ENCODE measurements at places on chromosomes 11 and 22.

DNA sequence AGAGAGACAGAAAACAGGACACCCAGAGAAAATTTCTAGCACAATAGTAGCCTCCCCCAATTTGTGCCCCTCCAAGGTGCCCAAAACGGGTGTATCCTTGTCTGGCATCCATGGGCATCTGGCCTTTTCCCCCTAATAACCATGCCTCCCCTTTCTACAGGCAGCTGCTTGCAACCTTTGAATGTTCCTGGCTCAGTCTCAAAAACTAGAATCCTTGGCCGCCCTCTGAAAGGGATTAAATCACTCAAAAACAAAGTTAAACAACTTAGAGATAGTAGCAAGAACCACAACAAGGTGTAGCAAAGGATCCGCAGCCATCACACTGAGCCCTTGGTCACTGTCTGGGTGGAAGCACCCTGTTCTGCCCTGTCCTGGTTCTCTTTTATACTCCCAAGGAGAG is 105.6 kb downstream of the MN1 start:
- no peak for DNase-seq

DNA sequence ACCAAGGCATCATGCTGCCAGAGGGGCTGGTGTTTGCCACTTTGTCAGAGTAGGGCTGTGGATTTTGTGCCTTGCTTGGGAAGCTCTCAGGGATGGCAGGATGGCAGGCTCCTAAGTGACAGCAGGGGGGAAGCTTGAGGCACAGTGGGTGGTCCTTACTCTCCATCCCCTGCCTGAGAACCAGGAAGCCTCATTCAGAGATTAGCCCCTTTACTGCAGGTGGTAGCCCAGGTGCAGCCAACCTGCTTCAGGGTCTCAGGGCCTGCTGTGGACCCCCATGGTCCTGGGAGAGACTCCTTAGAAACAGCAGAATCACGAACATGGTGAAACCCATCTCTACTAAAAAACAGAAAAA is 8.9 kb upstream of the ST3GAL4 start:
- no peak for DNase-seq

- DNase-seq = peak; percentile 74
These were observed 28.4 kb upstream of the RAPSN start for GRCh38 chr11:47477323-47477722.

- DNase-seq = peak; percentile 16
These were observed 5.3 kb downstream of the KCNK7 start for GRCh38 chr11:65590240-65590738.

DNA sequence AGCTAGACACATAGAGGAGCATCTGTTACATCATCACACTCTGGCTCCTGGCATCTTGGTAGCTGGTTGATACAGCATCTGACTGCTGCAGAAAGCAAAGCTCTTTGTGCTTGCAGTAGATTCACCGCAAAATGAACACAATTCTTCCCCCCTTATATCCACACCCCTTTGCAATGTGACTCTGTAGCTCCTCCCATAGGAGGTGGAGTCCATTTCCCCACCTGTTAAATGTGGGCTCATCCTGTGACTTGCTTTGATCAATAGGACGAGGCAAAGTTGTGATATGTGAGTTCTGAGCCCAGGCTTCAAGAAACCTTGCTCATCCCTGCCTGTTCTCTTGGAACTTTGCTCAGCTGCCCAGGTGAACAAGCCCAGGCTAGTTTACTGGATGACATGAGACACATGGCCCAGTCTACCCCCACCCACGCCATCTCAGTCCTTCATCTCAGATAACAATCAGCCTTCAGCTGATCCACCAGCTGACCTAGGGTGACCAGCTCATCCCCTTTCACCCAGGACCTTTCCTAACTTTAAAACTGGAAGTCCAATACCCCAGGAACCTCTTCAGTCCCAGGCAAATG is 272.2 kb downstream of the TENM4 start:
- DNase-seq = no peak

DNA sequence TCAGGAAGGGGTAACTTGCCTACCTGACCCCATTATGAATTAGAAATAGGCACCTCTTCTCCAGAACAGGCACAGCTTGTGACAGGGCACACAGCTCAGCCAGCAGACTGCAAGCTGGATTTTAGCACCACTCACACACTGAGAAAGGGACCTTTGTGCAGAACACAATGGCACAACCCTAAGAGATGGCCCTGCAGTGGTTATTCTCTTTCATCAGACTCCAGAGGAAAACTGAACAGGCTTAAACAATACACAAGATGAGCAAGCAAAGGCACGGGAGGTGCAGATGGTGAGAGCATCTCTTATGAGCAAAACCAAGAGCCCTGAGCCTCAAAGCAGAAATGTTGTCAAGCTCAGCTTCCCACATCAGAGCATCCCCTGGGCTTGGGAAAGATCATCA is 93.8 kb upstream of the LRRC55 start:
- no peak for DNase-seq

DNA sequence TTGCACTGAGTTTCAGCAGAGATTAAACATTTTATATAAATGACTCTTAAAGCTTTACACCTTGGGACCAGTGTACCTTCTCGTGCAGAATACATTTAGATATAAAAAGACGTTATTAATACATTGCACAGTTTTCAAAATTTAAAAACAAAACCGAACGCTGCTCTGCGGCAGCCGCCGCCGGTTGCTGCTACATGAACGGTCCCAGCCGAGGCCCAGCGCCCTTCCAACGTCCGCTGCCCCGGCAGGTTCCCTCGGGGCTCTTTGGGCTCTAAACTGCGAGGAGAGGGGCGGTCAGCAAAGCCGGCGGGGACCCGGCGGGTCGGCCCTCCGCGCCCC is 2.0 kb downstream of the CDKN1C start:
- DNase-seq = no peak

GRCh38 chr11:115712296-115712695 is 208.1 kb upstream of the CADM1 start:
- DNase-seq = no peak

GRCh38 chr22:43812149-43812842 is at the start of gene EFCAB6:
Gene EFCAB6, minus strand, starts transcription at chr22:43812305. Its CDS starts 29,987 bp downstream, at chr22:43782318.
- DNase-seq = peak; percentile 92

- peak; percentile 42 for DNase-seq
These were observed 32.5 kb downstream of the PLEKHA7 start for GRCh38 chr11:16981651-16982194.

- DNase-seq = no peak
These were observed 40.6 kb downstream of the SCUBE1 start for GRCh38 chr22:43302531-43303041.

DNA sequence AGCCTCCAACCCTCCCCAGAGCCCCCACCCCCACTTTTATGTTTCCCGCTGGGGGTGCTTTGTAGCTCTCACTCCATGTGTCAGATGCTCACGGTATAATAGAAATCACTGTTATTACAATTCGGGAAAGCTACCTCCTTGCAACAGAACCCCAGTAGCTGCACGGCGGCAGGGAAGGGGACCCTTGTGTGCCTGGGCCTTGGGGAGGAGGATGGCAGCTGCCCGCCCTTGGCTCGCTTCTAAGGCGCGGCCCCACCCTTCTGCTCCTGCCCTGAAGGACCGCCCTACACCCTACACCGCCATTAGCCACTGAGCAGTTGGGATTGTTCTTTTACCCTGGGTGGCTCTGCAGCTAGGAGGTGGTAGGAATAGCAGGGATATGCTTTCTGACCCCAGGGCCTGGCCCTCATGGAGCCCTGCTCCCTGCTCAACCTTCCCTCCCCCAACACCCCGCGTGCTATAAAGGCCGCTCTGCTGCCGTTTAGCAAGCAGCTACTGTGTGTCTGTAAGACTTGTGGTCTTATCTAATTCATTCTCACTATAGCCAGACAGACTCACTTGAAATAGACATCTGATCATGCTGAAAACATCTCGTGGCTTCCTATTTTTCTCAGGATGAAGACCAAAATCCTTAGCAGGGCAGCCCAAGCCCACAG is 219.7 kb downstream of the CEP164 start:
- DNase-seq = no peak

DNA sequence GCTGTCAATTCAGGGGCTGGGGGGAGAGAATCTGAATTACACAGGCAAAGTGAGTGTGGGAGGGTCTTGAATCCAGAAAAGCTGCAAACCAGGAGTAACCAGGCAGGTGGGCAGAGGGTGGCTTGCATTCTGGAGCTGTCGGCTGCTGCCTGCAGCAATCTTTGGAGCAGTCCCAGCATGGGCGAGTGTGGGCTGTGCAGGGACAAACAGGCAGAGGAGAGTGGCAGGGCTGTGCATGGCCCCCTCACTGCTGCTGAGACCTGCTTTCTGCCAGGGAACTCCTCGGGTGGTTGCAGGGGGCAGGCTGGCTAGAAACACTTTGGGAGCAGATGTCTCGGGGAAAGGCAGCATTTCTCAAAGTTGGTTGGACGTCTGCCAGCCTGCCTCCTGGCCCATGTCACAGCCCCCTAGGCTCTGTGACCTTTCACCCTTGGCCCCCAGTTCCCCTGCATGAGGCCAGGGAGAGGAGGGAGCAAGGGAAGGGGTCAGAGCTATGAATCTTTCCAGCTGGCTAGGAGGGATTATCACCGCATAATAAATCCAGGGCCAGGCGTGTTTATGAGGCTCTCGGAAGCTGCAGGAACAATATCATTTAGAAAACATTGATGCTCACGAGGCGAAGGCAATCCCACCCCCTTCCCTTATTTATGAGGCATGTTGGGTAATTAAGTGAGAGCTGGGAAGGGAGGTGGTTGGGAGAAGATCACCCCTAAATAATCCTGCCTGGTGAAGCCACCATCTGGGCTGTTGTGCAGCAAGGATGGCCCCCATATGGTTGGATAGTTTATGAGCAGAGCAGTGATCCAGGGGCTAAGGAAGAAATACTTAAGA is 212.3 kb upstream of the NCAM1 start:
- DNase-seq = no peak

DNA sequence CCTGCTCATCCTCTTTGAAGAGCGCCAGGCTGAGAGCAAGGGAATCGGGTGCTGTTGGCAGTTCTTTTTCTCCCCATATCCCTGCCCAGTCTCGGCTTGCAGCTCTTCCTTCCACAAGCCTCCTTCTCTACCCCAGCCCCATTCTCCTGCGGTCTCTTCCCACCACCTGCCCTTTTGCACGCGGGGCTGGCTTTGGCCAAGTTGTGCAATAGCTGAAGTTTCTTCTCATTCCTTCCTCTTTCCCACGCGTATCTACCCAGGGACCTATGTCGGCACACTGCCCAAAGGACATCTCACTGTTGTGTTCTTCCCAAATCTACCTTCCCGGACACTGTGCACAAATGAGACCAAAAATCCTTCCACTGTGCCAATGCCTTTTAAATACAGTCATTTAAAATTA is 22.3 kb upstream of the HTR3A start:
- no peak for DNase-seq

DNA sequence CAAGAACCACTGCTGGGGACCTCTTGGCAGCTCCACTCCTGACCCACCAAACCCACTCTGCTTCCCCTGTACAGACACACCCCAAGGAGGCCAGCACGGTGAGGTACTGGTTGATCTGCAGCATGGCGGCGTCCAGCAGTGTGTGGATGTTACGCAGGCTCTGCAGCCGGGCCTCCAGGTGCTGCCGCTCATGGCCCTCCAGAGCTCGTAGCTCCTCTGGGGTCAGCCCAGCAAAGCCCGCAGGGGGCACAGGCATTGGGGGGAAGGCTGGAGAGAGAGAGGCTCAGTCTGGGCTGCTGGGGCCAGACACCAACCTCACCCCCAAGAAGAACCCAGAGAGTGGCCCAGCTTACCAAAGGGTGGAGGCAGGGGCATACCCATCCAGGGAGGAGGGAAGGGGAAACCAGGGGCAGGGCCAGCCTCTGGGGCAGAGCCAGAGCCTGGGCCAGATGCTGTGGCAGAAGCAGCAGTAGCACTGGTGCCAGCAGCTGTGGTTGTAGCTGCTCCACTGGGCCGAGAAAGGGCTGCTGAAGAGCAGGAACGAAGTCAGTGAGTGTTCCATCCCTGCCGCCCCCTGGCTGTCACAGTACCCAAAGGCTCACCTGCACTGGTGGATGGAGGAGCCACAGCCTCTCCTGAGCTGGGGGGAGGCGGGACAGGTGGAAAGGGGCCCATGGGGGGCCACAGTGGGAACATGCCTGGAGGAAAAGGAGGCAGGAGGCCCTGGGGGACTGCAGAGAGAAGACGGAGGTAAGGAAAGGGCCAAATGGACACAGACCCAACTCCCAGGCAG is 4.5 kb downstream of the SYVN1 start:
- DNase-seq = no peak

DNA sequence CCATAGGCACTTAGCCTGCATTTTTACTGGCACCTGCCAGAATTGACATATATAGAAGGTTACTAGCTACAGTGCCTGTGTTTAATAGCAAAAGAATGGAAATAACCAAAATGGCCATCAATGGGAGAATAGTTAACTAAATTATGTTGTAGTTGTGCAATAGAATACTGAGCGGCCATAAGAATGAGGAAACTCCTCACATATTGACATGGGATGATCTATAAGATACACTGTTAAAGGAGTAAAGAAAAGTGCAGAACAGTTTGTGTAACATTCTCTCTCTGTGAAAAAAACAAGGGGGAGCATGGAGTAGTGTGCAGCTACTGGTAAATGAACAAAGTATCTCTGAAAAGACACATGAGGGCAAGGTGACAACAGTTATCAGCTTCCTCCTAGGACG is 21.5 kb downstream of the ARAP1 start:
- DNase-seq = no peak

DNA sequence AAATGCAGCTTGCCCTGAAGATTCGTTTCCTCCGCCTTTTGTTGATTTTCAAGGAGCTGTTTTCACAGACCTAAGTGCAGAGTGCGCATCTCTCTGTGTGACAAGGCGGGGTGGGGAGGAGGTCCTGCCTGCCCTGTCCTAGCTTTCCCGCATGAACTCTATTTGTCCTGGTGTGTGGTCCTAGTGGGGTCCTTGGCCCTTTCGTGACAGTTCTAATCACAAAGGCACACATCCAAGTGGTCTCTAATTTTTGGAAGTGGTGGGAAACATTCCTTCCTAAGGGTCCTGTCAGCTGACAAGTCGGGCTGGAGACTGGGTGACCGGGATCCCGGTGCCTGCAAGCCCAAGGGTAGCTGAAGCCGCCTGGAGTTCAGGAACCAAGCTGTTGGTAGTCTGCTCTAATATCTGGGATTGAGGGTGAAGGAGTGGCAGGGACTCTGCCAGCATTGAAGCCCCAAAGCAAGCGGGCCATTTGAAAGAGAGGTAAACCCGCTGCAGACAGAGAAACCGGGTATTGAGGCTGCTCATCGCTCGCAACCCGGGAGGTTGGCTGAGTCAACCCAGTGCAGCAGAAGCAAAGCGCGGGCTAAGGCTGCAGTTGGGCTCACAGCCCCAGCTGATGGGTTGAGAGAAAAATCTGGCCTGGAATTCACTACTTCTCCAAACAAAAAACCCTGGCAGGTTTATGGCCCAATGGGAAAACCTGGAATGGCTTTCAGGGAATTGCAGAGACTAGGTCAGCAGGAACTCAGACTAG is 28.1 kb upstream of the FBXO3 start:
- peak; percentile 90 for DNase-seq

DNA sequence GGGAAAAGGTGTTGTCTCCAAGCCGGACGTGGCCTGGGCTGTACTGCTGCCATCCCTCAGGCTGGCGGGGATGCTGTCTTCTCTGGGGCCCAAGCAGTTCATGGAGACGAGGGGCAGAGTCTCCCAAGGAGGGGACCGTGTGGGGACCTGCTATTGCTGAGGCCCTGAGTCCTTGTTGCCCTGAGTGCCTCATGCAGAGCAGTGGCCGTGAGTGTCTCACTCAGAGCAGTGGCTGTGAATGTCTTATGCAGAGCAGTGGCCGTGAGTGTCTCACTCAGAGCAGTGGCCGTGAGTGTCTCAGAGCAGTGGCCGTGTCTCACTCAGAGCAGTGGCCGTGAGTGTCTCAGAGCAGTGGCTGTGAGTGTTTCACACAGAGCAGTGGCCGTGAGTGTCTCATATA is 54.7 kb downstream of the GRAMD4 start:
- no peak for DNase-seq
